Dermis blood vessel endothelial cell (primary cell): ENCODE measurements at places on chromosomes 4 and X. TPM values are rescaled to one million over a fixed set of nuclear protein-coding genes. Genes with fewer than 3 reads are reported as not detected.

The FRAS1 gene
- 0.85 and 1.7 TPM in 2 replicates for total RNA-seq

The MGAT4D gene
- not detected in 2 replicates for total RNA-seq

The FAM199X gene
- total RNA-seq: 27.4 and 32.7 TPM in 2 replicates

The FAM53A gene
- total RNA-seq: 1.1 and 2.4 TPM in 2 replicates

The CLIC2 gene
- total RNA-seq: 19.2 and 23.6 TPM in 2 replicates
